ENCODE measurements at places on chromosomes 7 and 10.

DNA sequence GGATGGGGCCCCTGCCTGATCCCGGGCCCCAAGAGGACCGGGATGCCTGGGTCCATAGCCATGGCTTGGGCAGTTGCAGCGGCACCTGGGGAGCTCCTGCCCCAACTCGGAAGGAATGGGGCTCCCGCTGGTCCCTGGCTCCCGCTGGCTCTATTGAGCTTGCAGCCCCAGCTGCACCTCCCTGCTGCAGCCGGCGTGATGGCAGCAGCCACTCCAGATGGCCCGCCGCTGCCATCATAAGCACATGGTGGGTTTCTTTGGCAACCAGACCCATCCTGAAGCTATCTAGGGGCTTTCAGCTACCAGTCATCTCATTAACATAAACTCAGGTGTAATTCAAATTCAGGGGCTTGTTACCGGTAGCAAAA lies 11.1 kb upstream of the DNMBP start:
- no peak for DNase-seq

GRCh38 chr10:77524281-77524711 lies 113.3 kb downstream of the KCNMA1 start:
- no peak for DNase-seq

DNA sequence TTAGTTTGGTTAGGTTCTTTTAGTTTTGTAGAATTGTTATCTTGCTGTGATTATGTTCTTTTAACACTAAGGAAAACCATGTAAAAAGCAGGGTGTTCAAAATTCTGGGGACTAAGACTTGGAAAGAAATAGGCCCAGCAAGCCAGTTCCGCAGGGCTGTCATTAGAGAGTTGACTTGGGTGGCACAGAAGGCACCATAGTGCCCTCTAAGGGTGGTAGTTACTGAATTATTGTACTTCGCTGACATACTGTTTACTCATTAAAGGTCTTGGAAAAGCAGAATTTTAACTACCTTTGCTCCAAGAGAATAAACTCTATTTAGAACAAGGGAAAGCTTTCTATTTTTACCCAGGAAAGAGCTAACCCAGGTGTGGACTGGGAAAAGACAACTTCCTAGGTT lies 86.5 kb downstream of the OTUD1 start:
- no peak for DNase-seq

GRCh38 chr7:114242992-114243507 lies 171.6 kb upstream of the FOXP2 start:
- no peak for DNase-seq

DNA sequence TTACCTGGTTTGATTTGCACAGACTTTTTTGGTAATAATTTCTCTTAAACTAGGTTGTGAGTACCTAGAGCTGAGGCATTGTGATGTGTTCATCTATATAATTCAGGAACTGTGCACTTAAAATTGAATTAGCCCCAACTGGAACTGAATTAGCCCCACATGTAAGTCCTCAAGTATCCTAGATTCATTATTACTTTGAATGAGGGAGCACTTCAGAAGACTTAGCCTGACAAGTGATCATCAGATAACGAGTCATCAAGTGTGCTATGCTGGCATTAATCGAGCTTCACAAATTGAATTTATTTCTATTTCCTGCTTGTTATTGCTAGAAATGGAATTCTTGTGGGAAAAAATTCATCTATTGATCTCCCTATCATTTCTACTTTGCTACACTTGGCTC lies 323.4 kb upstream of the SEMA3D start:
- DNase-seq = no peak

- no peak for DNase-seq
Observed at GRCh38 chr7:81111781-81112540, 193.1 kb upstream of the SEMA3C start.

DNA sequence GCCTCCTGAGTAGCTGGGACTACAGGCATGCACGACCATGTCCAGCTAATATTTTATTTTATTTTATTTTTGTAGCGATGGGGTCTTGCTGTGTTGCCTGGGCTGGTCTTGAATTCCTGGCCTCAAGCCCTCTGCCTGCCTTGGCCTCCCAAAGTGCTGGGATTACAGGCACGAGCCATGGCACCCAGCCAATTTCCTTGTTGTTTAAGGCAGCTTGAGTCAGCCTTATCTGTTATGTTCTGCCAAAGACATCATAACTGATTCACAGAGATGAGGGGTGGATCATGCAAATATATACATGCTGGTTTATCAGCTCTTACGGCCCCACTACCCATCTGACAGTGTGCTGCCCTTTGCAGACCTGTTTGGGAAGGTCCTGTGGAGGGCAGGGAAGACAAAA lies 826.7 kb downstream of the TYW1 start:
- no peak for DNase-seq

DNA sequence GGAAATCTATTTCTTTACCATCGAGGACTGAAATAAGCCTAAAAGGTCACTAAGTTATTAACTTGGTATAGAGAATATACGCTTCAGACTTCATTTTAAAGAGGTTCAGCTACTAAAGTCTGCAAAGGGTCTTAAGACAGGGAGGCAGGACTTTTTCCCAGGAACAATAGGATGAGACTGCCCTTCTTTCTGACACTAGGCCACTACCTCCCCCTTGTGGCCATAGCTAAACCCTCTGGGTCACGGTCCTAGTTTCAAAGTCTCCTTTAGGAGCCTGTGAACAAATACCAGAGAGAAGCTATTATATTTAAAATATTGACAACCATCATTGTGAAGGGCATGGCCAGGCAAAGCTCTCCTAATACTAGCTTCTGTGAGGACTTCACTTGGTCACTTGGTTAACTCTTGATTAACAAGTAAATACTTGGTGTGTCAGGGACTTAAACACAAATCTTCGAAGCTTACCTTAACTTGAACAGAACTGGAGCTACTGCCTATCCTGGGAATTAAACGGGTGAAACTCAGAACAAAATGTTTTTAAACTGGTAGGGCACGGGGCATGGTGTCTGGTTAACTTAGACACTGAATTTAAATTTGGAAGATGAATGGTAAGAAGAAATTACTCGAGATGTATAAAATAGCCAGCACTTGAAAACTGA lies 75.6 kb downstream of the CCDC6 start:
- peak; percentile 55 for DNase-seq

GRCh38 chr10:112689327-112690072 lies 242.5 kb downstream of the VTI1A start:
- DNase-seq = no peak
